ENCODE measurements at places on chromosomes 11 and 22.

DNA sequence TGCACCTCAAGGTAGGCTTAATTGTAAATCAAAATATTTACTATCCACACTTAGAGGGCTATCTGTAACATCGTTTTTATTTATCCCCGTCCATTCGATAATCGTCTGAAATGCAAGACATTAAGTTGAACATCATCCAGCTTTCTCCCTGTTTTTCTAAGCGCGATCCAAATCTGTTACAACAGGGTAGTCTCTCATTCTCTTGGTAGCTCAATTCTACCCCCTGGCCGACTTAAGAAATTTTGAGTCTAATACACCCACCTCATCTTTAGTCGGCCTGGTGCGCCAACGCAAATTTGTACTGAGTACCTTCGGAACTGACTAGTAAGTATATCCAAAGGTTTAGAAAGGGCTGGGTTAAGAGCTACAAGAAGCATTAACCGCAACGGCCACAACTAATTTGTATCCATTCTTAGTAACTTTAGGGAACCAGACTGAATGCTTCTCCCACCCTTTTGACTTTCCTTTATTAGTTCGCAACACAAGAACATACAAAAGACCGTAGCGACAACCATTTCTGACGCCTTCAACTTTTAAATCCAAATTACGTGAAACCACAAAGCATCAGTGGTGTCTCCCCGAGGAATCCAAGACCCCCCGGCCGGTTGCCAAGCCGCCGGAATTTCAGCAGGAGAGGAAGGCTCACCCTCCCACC, 1.0 kb upstream of the ZNF143 start:
- DNase-seq, result peak; percentile 46

GRCh38 chr11:43270468-43270867, 41.3 kb upstream of the API5 start:
- no peak for DNase-seq

DNA sequence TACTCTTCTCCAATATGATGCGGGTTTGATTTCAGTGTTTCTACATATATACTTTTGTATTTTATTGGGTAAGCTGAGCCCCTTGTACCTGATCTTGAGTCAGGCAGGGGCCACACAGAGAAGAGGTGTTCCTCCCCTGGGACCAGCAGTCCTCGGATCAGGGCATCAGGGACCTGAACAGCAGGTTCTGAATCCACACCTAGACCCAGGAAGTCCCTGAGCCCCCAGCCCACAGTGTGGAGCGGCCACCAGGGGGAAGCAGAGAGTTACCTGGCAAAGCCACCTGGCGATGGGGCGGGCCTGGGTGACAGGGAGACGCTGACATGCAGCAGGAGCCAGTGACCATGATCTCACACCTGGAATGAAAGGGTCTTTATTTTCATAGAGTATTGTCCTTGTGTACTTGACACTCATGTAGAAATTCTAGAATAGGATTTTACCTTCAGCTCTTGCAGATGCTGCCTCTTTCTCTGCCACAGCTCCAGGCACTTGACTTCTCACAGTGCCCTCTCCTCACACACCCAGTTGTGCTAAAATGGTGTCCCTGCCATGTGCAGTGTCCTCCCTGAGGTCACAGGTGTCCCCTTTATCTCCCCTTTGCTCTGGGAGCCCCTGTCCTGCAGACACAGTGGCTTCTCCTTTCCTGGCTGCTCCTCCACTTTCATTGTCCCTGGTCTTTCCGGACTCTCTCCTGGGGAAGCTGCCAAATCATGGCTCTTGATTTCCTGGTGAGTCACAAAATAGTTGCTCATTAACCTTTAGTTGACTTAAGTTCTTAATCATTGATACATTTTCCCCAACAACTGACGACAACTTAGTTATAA, 48.5 kb downstream of the GGTLC2 start:
- peak; percentile 78 for DNase-seq

GRCh38 chr22:49103314-49104059, 724.2 kb downstream of the BRD1 start:
- no peak for DNase-seq

- peak; percentile 46 for DNase-seq
Measured at GRCh38 chr11:116852261-116853031, 15.0 kb upstream of the APOA1 start.

- DNase-seq, result no peak
Measured at GRCh38 chr22:47009304-47010101, 247.1 kb downstream of the TBC1D22A start.

DNA sequence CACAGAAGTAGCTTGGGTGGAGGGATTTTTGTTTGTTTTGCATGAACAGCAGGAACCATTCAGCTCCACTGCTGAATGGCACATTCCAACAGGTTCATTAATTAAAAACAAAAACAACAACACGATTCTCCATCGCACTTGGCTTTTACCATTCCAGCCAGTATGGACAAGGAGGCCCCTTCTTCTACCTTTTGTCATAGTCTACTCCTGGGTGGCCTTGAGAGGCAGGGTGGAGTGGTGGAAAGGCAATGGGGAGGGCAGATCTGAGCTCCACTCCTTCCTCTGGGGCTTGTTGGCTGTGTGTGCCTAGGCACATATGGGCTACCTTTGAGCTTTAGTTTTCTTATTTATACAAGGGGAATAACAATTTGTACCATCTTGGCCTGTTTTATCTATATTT, 4.8 kb downstream of the TIMP3 start:
- DNase-seq, result no peak

GRCh38 chr11:104523611-104524010, 359.7 kb upstream of the PDGFD start:
- no peak for DNase-seq

- DNase-seq, result no peak
Measured at GRCh38 chr11:86678823-86679222, 6.4 kb upstream of the ME3 start.

DNA sequence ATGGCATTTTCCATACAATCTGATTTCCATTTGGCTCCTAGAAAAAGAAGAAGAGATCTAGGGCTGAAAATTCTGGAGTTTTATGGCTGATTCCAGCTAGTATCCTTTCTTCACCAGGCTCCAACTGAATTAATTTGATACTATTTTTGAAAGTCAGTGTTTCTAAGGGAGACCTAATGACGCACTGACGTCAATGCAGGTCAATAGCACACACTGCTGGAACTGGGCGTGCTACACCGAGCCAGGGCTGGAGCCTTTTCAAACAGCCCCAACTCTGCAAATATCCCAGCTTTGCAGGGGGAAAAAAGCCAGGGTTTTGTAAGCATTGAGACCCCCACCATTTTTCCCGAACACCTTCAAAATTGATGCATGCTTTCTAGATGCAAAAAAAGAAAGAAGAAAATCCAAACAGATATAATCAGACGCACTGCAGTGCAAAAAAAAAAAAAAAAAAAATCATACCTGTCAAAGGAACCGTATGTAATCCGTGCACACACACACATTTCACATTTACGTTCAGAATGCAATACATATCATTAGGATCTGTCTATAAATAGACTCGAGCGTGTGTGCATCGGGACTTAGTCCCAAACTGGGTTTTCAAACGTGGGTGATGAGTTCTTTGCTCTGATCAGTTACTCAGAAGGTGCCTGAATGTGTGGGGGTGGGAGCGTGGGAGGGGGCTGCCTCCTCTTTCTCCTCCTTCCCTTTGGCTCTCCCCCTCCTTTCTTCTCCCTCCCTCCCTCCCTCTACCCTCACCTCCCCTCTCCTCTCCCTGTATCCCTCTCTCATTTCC, 124.5 kb upstream of the HSD17B12 start:
- no peak for DNase-seq

- no peak for DNase-seq
Measured at GRCh38 chr22:27919942-27920755, 1.1 kb upstream of the PITPNB start.

DNA sequence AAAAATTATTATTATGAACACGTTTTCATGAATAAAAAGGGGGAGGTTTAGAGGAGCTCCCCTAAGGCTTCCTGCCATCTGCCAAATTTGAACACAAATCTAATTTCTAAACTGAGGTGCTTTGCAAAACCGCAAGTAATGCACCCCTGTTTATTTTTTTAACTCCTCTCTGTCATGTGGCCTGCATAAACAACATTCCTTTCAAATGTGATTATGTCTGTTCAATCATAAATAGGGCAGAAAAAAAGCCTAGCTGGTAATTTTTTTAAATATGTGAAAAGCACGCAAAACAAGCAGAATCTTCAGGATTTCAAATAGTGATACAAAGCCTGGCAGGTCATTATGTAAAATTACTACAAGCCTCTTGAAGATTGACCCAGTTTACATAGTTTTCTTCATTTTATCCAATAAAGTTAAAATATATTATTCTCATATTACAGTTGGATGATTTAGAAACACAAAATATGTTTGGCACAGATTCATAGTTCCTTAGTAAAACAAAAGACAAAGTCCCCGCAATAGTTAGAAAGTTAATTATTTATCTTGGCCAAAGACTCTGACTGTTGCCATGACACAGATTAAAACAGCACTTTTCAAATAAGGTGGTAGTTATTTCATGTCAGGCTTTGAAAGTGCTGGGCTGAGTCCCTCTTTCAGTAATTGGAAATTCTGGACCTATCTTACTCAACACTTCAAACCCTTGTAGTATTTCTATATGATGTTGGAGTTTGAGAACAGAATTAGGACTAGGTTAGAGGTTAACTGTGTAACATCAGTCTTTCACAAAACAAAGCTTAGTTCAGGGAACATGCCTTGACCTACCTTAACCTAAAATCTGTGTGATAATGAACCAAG, 200.3 kb upstream of the MPPED2 start:
- no peak for DNase-seq

DNA sequence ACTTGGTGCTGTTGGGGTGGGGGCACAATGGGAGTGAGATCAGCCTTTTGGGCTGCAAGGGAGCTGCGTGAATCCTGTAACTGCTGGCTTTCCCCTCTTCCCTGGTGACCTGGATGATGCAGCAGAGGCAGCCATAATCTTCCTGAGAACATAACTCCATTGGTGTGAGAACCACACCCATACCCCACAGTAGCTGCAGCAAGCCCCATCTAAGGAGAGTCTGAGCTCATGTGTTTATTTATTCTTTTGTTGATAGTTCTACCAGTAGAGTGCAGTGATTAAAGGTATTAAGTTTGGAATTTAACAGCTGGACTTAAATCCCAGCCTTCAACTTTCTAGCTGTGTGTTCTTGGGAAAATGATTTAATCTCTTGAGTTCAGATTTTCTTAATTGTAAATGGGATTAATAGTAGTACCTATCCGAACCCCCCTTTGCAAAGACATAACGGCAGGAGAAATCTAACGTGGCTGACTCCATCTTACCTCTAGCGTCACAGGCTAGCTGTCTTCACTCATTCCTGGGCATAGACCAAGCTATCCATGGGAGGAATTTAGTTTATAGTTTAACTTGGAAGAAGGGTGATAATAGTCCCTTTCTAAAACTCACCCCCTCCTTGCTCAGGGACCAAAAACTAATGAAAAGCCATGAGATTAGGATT, 385.0 kb upstream of the DDI1 start:
- DNase-seq, result no peak

GRCh38 chr11:22347857-22348487, 9.8 kb downstream of the SLC17A6 start:
- DNase-seq, result no peak
